Fibroblast of skin of right biceps (primary cell): ENCODE measurements at places on chromosomes 7 and 10.

- peak; percentile 12 for DNase-seq
These were observed 398.8 kb upstream of the IGFBP3 start for GRCh38 chr7:46319841-46320240.

GRCh38 chr7:133699386-133699785 lies 427.8 kb upstream of the LRGUK start:
- DNase-seq, result peak; percentile 40

DNA sequence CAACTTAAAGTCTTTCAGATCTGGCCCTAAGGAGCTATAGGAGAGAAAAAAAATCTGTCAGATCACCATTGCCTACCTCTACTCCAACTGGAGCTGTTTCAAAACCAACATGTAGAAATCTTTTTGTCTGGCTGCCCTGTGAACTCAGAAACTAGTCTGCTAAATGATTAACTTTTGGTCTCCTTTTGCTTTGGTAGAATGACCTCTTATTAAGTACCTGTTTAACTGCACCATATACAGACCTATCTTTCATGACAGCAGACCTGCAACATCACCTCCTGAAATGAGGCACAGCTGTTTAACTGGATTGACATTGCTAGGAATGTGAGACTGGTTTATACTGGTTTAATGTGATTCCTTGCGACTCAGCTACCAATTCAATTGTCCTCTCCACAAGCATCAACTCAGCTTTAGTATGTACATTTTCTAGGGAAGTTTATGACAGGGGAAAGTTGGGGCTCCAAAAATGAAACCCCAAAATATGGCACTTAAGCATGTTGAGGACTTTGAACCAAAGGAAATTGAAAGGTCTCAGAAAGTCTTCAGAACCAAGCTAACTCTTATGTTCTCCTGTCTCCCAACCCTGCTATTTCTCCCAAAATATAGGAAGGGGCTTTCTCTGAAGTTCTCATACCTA lies 1.8 kb downstream of the CYP3A43 start:
- DNase-seq, result no peak

DNA sequence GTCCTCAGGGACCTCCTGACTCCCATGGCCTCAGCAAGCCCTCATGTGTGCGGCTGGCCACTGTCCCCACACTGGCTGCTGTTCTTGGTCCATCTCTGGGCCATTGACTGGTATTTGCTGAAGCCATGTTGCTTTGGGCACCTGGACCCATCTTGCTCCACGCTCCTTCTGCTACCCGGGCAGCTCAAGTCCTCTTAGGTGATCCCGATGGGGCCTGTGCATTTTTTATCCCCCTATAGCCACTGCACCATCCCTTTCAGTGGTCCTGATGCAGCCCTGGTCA lies 16.7 kb downstream of the RAMP3 start:
- DNase-seq, result no peak

- DNase-seq, result no peak
These were observed 110.2 kb upstream of the FAM20C start for GRCh38 chr7:81926-82756.

- no peak for DNase-seq
These were observed 218.2 kb upstream of the KMT2E start for GRCh38 chr7:104795616-104796398.

GRCh38 chr7:1839701-1840100 lies 169.6 kb downstream of the ELFN1 start:
- DNase-seq, result no peak

GRCh38 chr7:21603972-21604749 lies 61.3 kb downstream of the DNAH11 start:
- DNase-seq, result no peak

- DNase-seq, result peak; percentile 88
These were observed 300.5 kb downstream of the KLF6 start for GRCh38 chr10:3484306-3485056.

GRCh38 chr7:10266976-10267375 lies 706.7 kb upstream of the PHF14 start:
- no peak for DNase-seq

DNA sequence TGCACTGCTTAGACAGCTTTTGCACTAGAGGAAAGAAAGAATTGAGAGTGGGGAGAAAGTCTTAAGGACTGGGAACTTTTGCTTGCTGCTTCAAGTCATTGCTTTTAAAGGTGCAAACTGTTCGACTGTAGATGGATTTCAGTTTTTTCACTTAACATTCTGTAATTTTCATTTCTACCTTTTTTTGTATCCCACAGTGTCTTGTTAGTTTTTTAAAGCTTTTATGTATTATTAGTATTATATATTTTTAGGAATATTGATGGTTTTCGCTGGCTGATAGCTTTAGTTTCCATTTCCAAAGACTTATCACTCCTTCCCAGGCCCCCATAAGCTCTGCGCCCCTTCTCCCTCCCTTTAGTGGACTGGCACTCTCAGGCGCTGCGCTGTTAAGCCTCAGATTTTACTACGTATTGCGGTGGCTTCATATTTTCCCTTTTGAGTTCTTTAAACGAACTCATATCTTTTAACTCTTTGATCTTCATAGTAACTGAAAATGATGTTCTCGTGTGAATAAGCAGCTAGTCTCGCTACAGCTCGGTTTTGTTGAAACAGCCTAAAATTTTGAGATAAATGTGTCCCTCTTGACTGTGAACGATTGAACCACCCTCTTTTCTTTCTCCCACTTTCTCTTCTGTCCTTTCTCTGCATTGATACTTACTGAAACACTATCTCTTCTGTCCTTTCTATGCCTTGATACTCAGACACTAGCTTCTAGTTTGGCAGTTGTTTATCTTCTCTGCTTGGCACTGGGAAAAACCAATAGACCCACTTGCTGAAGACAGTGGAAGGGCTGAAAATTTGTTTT lies 2.5 kb upstream of the ETV1 start:
- no peak for DNase-seq

DNA sequence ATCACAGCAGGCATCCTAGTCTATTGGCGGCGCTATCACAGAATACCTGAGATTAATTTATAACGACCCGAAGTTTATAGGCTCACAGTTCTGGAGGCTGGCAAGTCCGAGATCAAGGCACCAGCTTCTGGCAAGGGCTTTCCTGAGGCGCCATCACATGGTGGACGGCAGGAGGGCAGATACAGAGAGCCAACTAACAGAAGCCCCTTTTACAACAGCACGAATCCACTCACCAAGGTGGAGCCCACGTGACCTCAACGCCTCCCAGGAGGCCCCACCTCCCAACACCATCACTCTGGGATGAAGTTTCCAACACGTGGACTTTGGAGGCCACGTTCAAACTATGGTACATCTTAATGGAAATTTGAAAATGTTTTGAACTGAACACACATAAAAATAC lies 255.3 kb downstream of the ELFN1 start:
- no peak for DNase-seq

DNA sequence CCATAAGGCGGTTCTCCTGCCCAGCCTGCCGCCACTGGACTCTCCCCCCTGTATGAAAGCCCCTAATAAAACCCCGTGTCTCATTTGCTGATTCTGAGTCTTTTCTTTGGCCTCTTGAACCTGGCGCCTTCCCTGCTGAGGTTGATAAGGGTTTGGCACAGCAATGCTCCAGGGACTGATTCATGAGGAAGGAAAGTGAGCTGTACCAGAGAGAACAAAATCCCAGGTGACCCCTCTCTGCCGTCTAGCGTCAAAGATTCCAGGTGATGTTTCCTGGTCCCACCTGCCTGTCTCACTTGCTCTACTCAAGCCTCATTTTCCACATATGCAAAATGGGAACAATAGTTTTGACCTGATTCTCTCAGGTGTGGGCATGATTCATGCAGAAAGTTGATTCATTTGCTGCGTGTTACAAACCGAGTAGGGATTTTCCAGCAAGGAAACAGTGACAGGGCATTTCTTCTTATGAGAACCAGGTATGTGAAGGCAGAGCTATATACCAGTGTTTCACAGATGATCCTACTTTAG lies 730.6 kb upstream of the IGFBP3 start:
- DNase-seq, result no peak

DNA sequence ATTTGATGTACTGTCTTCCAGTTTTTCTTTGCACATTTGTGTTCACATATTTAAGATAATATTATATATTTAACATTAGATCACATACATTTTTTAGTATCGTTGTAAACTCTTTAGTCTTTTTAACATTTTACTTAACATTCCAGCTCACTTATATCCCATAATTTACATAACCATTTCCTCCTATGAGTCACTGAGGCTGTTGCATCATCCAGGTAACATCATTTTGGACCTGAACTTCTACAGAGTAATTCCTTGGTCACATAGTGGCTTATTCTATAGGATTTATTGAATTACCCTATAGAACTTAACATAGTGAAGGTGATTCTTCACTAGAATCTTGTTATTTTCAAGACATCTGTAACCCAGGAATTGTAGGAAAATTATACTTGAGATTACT lies 194.4 kb downstream of the POU6F2 start:
- peak; percentile 11 for DNase-seq

GRCh38 chr7:44535348-44536064 lies 5.6 kb downstream of the NPC1L1 start:
- no peak for DNase-seq

DNA sequence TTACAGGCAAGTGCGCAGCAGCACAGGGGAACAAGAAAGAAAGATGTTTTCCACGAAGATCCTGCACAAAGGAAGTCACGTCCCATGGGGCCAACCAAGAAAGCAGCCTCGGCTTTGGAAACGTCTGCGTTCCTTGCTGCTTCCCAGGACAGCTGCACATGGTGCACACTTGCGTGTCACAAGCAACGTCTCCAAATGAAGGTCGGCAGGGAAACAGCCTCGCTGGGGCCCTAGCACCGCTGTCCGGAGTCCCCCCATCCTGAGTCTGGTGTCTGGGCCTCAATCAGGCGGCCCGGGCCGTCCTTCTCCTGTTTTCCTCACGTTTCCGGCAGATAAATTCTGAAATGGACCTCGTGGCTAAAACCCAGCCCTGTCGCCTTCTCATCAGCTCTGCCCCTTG lies 206.2 kb downstream of the DIP2C start:
- DNase-seq, result no peak

DNA sequence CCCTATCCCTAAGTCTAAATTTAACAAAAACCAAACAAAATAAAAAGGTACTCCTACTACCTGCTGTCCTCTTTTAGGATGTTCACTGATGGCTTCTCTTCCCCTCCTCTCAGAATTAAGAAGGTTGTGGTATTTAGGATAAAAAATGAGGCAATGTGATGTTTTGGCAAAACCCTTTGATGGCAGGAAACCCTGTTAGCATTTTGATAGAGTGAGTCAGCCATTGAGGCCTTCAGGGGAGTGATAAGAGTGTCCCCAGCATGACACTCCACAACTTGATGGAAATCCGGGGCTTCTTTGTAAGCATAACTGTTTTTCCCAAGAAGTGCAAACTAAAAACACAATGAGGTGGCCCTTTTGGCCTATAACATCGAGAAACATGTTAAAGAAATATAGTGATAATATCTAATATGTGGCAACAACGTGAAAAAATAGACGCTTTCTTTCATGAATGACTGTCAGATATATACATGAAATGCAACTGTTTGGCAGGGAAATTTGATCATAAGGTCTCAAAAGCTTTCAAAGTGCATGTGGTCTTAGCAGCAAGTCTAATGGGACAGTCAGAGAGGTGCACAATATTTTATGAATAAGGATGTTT lies 55.0 kb downstream of the PRTFDC1 start:
- DNase-seq, result peak; percentile 76

- DNase-seq, result no peak
These were observed 35.5 kb downstream of the GRID1 start for GRCh38 chr10:86330778-86331763.

DNA sequence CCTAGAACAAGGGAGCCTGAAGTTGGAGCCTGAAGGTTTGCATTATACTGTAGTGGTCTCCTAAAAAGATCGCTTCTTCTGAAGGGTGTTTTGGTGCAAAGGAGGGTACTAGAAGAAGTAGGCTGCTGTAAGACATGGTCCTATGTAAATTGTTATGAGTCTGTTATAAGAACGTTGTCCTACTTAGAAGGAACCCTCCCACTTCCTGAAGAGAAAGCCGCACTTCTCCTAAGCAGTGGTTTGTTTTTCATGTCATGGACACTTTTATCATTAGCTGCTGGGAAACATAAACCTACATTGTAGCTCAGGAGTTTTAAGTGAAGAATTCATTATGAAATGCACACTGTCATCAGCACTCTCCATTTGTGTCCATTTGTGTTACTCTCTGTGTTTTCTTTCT lies 129.1 kb upstream of the ITGB1 start:
- DNase-seq, result no peak

DNA sequence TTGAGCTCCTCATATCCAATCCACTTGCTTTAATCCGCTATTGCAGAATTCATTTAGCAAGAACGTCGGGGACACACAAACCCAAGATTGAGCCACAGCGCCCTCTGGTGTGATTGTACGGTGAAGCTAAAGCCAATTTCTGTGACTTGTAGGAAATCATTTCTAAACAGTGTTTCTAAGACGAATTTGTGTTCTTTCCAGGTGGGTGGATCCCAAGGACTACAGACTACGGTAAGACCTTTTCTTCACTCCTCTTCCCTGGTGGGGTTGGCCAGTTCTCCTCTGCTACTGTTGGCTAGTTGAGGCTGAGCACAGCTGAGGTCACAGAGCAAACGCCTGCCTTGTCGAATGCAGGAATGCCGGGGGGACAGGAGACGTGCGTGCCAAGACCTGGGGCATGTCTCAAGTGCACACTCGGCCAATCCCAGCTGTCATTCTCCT lies 5.2 kb downstream of the DMBT1 start:
- DNase-seq, result peak; percentile 71

GRCh38 chr7:99597762-99598501 lies at the start of gene TMEM225B:
Gene TMEM225B, plus strand, starts transcription at chr7:99598267. Its CDS starts 6,122 bp downstream, at chr7:99604389.
- no peak for DNase-seq

- DNase-seq, result no peak
These were observed 1.8 kb upstream of the CHN2 start for GRCh38 chr7:29192811-29193210.

DNA sequence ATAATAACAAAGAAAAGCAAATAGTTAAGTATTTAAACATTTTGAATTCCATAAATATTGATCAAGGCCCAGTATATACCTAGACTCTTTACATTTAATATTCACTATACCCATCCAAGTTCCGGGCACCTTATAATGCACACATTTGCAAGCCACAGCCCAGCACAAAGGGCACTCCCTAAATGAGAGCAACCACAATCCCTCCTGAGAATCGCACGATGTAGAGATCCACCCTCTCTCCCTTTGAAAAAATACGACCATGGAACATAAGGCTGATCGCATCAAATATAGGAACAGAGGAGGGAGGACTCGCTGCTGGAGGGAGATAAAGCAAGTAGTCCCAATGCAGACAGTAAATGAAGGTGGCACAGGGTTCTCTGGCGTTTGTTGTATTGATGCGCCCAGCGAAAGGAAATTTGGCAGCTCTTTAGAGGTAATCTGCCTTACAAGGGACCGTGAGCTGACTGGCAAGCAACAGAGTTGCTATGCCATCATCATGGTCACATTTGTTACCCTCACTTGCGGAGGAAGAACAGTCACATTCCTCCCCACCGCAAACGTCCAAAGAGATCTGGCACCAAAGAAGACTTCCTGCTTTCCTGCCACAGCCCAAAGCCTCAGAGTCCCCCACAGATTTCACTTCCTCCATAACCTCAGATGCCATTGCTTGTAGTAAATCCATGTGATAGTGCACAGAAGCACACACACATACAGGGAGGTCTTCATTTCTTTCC lies 16.1 kb upstream of the TAS2R40 start:
- DNase-seq, result no peak

GRCh38 chr7:127628445-127628844 lies 10.5 kb upstream of the PAX4 start:
- no peak for DNase-seq
